Skin of body (tissue), 3 donors: ENCODE measurements at places on chromosomes 6 and 20. TPM values are rescaled to one million over a fixed set of nuclear protein-coding genes. Genes with fewer than 3 reads are reported as not detected.

The NRM gene
- 3.6 TPM for total RNA-seq

The GFRA4 gene
- total RNA-seq: not detected

The CCN5 gene
- 0.20 TPM for total RNA-seq

The RWDD2A gene
- 2.9 TPM for total RNA-seq

The GJA1 gene
- 431 TPM for total RNA-seq

The DDX43 gene
- total RNA-seq: 0.30 TPM

The RING1 gene
- total RNA-seq: 18.8 TPM

The DUSP15 gene
- 3.2 TPM for total RNA-seq

The MCHR2 gene
- not detected for total RNA-seq

The NOX3 gene
- not detected for total RNA-seq

The ADTRP gene
- 14.0 TPM for total RNA-seq

The SLC17A1 gene
- not detected for total RNA-seq

The WFDC5 gene
- 5.2 TPM for total RNA-seq

The KHDRBS2 gene
- total RNA-seq: 0.30 TPM

The OVOL2 gene
- 1.8 TPM for total RNA-seq

The LPA gene
- total RNA-seq: not detected

The GGTLC1 gene
- total RNA-seq: not detected

The APOM gene
- total RNA-seq: 1.2 TPM

The AKIRIN2 gene
- total RNA-seq: 30.2 TPM
